ENCODE measurements at places on chromosomes 6 and 20.
A peak's percentile ranks its signal among the peaks of the same experiment; 100 is the strongest.

GRCh38 chr6:166496460-166496859 is 90.0 kb downstream of the RAMACL start:
- no peak for DNase-seq

DNA sequence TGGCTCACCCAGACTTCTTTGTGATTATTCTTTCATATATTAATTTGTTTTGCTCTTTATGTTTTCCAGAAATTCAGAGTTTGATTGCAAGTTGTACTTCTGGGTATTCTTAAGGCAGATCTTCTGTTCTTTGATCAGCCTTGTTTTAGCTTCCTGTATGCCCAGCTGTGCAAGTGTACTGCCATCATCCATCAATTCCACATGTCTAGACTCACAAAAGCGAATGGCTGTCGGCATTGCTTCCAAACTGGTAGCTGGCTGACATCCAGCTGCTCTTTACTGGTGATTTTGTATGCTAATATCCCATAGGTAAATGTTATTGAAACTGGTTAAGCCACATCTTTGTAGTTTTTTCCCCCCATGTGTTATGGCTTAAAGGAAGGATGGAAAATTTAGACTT is 1084.8 kb upstream of the CITED2 start:
- no peak for DNase-seq

DNA sequence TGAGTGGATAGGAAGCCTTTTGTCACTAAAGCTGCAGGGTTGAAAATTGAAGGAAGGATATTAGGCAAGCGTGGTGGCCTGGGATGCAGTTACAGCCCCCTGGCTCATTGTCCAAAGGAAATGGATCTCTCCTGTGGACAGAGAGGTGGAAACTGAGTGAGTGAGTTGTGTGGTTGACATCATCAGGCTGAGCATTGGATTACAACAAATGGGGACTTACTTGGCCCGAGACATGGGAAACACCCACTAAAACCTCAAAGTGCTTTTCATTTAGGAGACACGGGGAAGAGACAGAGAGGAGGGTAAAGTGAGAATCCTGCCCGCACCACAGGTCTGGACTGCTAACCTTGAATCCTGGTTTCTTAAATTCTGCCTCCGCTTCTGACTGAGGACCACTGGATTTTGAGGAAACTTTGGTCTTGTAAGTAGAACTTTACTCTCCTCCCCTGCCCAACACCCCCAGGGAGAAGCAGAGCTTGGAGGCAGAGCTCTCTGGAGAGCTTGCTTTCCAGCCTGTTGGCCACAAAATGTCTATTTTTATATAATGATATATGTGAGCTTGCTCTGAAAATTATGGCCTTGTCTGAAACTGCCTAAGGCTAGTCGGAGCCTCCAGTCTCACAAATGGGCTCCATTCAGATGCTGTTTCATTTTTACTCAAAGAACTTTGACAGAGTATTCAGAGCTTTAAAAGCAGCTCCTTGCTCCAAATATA is at the start of gene PKIG:
TSS of gene PKIG (plus strand) at position 269 of the 715 bp plus-strand sequence. CDS start 31,978 bp downstream, outside the sequence.
- no peak for DNase-seq

DNA sequence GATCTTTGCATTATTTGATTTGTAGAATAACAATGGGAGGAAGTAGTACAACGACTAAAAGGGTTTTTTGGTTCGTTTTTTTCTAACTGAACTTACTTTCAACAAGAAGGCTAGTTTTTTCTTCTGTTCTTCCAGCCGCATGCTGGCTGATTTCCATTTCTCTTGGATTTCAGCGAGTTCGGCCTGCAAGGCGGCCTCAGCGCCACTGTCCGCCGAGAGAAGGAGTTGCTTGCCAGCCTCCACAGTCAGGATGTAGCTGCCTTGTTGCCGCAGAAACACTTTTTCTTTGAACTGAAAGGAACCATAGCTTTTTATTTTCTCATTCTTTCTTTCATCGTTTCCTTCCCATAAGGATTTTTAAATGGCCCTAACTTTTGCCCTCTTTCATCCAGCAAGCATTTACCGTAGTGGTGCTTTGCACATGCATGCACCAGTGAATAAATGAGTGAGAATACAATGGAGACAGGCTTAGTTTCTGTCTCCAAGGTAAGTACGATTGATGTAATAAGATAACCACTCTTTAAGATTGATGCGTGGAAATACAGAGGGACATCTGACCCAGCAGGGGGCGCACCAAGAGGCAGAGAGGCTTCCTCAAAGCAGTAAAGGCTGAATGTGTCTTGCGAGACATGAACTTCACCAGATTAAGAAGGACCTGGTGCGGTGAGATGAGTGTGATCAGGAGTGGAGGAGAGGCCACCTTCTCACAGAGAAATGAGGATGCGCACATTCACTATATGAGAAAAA is 398.8 kb downstream of the ESR1 start:
- DNase-seq: peak; percentile 29

- DNase-seq: no peak
Measured at GRCh38 chr6:154931711-154932424, 63.2 kb upstream of the TIAM2 start.

DNA sequence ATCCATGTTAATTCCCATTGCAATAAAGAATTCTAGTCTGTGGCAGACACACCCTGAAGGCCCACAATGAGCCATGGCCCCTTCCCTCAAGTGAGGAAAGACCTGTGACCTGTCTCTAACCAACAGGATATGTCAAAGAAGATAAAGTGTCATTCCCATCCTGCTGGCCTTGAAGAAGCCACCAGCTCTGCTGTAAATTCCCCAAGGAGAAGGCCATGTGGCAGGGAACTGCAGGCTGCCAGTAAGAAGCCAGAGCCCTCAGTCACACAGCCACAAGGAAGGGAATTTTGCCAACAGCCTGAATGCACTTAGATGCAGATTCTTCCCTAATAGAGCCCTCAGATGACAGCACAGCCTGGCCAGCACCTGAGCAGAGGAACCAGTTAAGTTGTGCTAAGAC is 24.8 kb downstream of the VIP start:
- DNase-seq: no peak

GRCh38 chr6:154408891-154409500 is 52.4 kb upstream of the IPCEF1 start:
- no peak for DNase-seq

- DNase-seq: no peak
Measured at GRCh38 chr20:58722877-58723627, 30.5 kb downstream of the NPEPL1 start.

GRCh38 chr6:118679327-118679901 is 28.0 kb upstream of the CEP85L start:
- DNase-seq: no peak

DNA sequence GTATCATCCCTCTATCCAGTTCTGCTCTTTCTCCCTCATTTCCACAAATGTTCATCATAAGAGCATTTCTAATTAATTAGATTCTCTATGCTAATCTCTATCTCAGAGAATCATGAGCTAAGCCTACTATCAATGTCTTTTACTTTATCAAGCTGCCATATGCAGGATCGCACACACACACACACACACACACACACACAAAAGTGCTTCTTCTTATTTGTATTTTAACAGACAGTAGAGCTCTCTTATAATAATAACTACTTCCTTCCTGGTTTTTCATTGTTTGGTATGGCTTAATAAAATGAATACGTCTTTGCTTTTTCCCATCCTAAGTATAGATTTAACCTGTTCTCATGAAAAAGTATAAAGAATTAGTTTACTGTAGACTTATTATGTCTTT is 170.2 kb downstream of the HAO1 start:
- DNase-seq: no peak

GRCh38 chr6:31742894-31743293 is 3.1 kb downstream of the MSH5 start:
- no peak for DNase-seq

GRCh38 chr6:167811442-167812087 is 15.1 kb upstream of the AFDN start:
- no peak for DNase-seq

DNA sequence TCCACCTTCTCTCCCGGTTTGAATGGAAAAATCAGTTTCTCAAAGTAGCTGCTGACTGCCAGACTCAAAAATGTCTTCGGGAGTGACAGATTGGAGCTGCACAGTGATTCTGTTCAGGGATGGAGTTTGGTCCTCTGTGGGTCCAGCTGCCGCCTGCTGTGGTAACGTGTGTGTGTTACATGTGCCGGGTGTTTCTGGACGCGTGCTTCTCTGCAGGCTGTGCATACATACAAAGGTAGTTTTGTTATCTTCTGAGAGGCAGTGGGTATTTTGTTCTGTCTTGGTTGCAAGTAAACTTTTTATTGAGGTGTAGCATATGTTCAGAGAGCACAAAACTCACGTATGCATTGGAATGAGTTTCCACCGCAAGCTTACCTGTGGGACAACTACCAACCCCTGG is 41.3 kb upstream of the NAA20 start:
- DNase-seq: no peak

GRCh38 chr6:21134356-21134755 is 459.2 kb upstream of the SOX4 start:
- DNase-seq: no peak

GRCh38 chr6:137156650-137157049 is 16.8 kb downstream of the IL22RA2 start:
- no peak for DNase-seq

Data from activated CD4-positive, alpha-beta T cell treated with anti-CD3 and anti-CD28 coated beads for 24 hours (primary cell).